ENCODE measurements at places on chromosomes 12 and 14.

DNA sequence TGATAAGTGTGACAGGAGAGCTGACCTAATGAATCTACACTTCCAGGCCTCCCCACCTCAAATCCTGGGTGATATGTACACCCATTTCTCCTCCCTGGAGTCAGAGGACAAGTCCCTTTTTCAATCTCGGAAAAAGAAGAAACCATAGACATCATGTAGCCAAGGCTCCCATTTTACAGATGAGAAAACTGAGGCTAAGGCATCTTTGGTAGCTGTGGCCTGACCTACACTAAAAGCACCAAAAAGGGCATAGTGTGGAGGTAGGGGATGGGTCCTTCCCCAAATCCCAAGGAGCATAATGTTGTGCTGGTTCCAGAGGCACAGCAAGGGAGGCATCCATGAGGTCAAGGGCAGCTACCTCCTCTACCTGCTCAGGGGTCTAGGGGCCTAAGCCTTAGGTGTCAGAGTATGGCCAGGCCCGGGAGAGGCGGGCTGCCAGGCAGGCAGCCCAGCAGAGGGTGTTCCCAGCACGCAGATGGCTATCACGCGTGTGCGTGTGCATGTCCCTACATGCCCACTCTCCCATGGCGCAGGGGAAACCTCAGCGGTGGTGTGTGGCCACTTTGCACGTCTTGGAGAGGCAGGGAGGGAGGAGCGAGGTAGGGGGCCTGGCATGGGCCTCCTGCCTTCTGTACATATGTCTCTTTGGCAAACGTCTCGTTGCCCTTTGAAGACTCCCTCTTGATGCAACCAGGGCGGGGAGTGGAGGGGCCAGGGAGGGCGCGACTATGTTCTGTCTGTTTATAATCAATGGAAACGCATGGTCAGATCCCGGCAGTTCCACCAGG, 2.5 kb downstream of the PGF start:
- DNase-seq = no peak

DNA sequence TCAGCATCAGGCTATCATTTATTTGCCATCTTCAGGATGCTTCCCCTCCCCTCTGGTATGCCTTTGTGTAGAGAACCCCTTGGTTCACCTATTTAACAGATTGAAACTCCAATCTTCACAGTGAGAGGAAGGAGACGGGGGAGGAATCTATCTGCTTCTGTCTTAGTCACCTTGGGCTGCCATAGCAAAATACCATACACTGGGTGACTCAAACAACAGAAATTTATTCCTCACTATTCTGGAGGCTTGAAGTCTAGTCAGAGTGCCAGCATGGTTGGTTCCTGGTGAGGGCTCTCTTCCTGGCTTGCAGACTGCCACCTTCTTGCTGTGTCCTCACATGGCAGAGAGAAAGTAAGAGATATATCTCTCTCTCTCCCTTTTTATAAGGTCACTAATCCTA, 13.5 kb upstream of the EML1 start:
- no peak for DNase-seq

DNA sequence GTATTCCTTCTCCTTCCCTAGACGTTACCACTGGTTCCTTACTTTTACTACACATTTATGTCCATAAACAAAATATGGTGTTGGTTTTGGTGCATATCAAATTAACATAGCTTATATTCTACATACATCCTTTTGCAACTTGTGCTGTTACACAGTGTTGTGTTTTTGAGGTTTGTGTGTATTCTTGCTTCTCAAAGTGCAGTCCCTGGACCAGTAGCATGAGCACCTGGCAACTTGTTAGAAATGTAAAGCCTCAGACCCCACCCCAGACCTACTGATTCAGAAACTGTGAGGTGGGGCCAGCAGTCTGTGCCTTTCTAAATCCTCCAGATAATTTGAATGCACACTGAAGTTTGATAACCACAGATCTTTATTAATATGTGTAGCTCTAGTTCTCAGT, 65.9 kb downstream of the RNFT2 start:
- DNase-seq = no peak

DNA sequence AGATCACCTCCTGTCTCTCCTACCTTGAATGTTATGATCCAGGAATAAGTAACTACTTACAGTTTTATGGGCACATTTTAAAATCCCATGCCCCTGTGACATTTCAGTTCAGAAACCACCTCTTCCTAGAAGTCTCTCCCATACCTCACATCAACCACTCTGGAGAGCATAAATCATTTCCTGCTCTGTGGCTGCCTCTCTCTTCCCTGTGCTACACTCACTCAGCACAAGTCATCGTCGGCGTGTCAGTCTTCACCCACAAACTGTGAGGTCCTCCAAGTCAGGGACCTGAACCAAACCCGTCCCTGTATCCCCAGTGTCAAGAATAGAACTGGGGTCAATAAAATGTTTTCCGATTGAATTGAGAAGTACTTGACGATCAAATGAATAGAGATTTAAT, 863.3 kb downstream of the BCL11B start:
- no peak for DNase-seq

DNA sequence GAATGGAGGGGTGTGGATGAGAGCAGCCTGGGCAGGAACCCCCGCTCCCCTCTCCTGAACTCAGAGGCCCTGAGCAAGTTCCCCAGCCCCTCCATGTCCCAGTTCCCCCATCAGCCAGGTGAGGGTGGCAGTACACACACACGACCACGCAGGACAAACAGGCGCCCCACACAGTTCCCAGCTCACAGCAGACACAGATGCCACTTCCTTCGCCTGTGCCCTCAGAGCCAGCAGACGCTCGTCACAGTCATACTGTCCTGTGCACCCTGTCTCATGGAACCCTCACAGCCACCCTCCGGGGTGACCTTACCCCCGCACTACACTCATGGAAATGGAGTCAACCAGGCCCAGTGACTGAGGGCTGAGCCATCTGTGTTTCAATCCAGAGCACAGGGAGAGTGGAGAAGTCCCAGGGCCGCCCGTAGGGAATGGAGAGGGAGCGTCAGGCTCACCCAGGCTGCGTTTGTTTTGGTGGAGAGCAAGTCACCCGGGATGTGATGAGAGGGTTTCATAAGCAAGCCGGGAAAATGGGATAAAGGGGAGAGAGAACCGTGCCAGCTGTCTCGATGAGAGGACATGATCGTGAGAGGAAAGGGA, 47.5 kb upstream of the DYNC1H1 start:
- DNase-seq = no peak

DNA sequence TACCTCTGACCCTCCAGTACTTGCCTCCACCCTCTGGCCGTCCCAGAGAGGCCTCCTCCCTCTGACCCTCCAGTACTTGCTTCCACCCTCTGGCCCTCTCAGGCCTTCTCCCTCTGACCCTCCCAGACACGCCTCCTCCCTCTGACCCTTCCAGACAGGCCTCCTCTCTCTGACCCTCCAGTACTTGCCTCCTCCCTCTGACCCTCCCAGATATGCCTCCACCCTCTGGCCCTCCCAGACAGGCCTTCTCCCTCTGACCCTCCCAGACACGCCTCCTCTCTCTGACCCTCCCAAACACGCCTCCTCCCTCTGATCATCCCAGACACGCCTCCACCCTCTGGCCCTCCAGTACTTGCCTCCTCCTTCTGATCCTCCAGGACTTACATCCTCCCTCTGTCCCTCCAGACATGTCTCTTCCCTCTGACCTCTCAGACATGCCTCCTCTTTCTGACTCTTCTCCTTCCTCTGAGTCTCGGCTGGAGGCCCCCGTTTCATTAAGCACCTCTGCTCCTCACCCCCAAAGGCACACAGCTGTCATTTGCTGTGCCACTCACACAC, 71.9 kb downstream of the PHETA1 start:
- no peak for DNase-seq

GRCh38 chr12:6799147-6799546, 9.8 kb downstream of the CD4 start:
- no peak for DNase-seq

- DNase-seq = no peak
Measured at GRCh38 chr14:105214324-105214915, 33.3 kb upstream of the NUDT14 start.

DNA sequence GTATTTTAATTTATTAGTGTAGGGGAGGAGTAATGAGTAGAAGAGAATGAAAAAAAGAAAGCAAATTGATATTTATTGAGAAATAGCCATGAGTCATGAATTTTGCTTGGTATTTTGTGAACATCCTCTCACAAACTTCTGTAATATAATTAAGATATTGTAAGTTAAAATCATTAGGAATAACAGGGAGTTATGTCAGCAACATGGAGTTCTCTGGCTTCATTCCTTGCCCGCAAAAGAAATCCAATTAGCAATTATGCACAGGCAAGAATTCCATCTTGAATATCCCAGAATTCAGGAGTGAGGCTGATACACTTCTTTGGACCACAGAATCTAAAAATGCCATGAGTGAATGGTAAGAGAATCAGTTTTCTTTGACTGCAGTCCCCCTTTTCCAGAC, 94.3 kb upstream of the PTHLH start:
- DNase-seq = no peak

GRCh38 chr12:42871816-42872215, 282.3 kb upstream of the PRICKLE1 start:
- DNase-seq = no peak

- DNase-seq = peak; percentile 92
Measured at GRCh38 chr14:63362389-63362819, 43.7 kb upstream of the GPHB5 start.

- DNase-seq = no peak
Measured at GRCh38 chr14:26687301-26687837, 89.5 kb upstream of the NOVA1 start.

DNA sequence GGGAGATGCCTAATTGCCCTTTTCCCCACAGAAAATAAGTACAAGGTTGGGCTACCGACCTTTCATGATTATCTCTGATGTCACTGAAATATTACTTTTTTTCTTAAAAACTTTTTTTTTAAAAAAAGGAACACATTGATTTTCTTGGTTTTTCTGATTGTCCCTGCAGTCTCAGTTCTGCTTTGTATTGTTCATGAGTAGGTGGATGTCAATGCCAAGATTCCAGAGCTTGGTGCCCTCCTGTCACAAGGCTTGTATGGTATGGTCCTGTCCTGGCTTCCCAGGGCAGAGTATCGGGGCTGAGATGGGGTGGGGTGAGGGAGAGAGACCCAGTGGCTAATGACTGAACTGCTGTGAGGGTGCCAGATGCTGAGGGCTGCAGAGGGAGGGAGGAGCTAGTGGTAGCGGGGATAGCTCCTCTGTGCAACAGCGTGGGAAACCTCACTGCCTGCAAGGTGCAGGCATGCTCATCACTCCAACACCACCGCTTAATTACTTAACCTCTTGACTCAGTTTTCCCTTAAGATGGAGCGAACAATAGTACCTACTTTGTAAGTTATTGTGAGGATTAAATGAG, 4.4 kb upstream of the CTDSP2 start:
- DNase-seq = no peak

- DNase-seq = no peak
Measured at GRCh38 chr12:4607056-4607455, 41.8 kb downstream of the AKAP3 start.

GRCh38 chr14:100525615-100526014, 61.6 kb downstream of the BEGAIN start:
- DNase-seq = no peak

DNA sequence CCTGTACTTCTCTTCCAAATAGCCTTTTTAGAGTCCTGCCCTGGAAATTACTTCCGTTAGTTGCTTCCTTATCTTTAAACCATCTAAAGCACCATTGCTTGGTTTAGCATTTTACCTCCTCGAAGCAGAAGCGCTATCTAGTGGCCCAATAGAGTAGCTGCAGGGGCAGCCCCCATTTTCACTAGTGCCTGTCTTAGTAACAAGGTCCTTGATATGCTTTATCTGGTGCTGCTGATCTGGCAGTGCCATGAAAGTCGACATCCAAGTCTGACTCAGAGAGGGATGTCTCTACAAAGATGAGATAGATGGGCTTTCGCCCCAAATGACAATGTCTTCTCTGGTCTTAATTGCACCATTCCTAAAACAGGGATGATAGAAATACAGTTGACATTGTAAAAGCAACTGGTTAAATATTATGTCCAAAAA, 25.0 kb upstream of the CIT start:
- DNase-seq = peak; percentile 38

- no peak for DNase-seq
Measured at GRCh38 chr12:95408201-95408600, 65.8 kb upstream of the METAP2 start.

DNA sequence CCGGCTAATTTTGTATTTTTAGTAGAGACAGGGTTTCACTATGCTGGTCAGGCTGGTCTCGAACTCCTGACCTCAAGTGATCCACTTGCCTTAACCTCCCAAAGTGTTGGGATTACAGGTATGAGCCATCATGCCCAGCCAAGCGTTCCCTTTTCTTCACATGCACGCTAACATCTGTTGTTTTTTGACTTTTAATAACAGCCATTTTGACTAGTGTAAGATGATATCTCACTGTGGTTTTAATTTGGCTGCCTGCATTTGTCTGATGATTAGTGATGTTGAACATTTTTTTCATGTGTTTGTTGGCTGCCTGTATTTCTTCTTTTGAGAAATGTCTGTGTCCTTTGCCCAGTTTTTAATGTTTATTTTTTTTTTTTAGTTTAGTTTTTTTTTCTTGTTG, 10.2 kb upstream of the YARS2 start:
- DNase-seq = no peak

- DNase-seq = no peak
Measured at GRCh38 chr14:80940146-80940545, 1.4 kb downstream of the CEP128 start.
